ENCODE measurements at places on chromosomes 2 and 18. TPM values are rescaled to one million over a fixed set of nuclear protein-coding genes. Genes with fewer than 3 reads are reported as not detected.

GRCh38 chr18:6055711-6056110 lies 160.4 kb upstream of the TMEM200C start:
- DNase-seq = no peak

GRCh38 chr2:13682540-13683272 lies 949.8 kb upstream of the LRATD1 start:
- no peak for DNase-seq

DNA sequence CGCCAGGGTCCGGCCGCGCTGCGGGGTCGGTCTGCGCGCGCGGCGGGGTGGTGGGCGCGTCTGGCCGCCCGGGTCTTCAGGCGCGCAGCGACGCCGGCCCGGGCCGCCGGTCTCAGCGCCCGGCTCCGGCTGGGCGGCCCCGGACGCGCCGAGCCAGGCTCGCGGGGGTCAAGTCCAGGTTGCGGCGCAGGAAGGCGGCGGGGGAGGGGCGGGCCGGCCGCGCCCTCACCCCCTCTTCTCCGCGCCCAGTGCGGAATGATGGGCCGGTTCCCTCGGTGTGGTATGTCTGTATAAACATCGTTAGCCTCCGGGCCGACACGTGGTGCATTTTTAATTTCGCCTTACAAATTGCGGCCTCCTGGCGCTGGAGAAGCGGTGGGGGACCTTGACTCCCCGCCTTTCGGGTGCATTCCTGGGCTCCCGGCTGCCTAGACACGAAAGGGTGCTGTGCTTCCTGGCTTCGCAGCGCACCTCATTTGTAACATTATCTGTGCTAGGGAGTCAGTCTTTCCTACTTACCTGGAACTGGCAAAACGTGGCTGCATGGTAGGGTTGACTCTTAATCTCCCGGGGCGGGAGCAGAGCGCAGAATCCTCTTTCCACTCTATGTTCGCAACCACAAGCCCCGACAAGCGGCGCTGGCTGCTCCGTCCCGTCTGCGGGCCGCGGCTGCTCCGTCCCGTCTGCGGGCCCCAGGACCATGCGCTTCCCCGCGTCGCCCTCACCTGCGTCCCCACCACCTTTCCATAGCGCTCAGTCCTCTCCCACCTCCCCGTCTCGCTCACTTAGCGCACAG lies 69.0 kb downstream of the CTAGE1 start:
- DNase-seq = no peak

DNA sequence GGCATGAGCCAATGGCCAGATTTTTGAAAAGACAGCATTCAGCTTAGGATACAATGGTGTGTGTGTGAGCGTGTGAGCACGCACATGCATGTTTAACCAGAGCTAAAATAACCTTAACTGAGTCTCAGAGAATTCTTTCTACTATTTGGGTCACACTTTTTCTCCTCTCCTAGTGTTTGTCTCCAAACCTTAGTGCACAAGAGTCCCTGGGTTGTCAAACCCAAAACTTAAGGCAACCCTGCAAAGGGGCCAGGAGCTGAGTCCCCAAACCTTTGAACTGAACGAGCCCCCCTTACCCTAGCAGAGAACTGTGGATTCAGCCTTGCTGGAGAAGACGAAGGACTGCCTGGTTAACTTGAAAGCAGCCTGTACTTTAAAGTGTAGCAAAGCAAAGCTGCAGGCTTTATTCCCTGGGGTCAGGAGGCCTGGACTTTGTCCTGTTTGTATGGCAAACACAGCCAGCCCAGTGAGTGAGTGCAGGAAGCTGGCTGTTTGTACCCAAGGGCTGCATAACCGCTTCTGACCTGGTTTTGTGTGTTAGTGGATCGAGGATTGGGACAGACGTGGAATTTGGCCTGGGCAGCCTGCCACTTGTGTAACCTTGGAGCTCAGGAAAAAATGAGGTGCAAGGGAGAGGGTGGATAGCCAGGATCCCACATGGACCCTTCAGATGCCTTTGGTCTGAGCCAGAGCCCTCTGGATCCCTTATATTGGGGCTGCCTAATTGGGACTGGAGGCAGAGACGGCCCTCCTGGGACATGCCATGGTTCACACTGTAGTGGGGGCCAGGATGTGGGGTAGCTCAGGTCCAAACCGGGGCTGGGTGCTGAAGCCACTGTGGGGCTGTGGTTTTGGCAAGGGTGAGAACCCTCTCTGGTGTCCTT lies 6.4 kb upstream of the PSMD1 start:
- DNase-seq = no peak

DNA sequence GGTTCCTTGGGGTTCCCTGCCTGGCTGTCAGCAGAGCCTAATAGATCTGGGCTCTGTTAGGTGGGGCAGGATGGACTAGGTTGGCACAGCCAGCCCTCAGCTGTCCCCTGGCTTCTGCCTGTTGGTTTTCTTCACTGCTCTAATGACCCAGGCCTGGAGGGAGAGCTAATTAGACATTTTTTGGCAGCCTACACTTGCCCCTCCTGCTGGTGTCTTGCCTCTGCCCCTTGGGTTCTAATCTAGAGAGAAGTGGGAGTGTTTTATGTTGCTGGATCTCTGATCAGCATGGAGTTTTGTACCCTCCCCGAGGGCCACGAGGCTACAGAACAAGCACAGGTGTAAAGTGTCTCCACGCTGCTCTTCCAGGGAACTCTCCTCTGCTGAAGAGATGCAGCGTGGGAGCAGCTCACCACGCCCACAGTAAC lies 199.4 kb upstream of the RASGRP3 start:
- DNase-seq = no peak

- DNase-seq = no peak
Measured at GRCh38 chr2:85695121-85695520, 963 bp downstream of the GNLY start.

DNA sequence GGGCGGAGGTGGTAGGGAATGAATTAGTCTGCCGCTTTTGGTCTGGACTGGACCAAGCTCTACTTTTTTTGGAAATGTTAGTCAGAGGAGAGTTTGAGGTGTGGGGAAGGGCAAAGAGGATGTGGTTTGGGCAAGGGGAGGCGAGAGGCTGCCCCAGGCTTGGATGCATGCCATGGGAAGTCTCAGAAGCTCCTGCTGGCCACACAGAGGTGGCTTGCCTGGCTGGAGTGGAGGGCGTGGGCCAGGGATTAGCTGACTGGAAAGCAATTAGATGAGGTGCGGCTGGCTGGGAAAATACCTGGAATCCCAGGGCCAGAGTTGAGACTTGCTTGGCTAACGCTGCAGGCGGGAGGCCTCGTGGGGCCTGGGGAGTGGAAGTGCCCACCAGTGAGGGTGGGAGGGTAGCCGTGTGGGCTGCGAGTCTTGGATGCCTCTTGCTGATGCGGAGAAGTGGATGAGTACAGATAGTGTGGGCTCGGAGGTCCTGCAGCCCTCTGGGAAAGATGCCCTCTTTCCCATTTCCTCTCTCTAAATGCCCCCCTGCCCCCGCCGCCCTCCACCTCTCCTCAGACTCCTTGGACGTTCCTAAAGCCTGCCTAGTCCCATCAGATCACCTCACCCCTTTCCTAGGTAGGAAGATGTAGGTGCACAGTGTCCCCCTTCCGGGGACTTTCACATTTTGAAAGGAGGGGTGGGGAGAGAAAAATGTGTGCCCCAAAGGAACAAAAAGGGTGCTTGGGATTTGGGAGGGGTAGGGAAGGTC lies 117.6 kb downstream of the SMAD7 start:
- no peak for DNase-seq

DNA sequence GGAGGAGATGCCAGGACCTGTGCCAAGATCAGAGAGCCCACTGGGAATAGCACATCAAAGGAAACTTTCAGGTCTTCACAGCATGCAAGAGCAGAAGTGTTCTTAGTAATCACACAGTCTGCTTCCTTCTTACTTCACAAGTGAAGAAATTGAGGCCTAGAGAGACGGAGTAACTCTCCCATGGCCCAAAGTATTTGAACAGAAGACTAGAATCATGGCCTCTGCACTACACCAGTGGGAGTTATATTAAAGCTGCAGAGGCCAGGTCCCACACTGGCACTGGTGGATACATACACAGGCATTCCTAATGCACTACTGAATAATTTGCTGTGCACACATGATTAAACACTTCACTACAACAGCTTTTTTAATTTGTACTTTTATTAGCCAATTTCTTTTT lies 107.6 kb upstream of the RMP24 start:
- DNase-seq = no peak

GRCh38 chr2:49569176-49569575 lies 414.9 kb upstream of the FSHR start:
- no peak for DNase-seq

- DNase-seq = no peak
Measured at GRCh38 chr2:201021914-201022313, 49.6 kb downstream of the HYCC2 start.

GRCh38 chr2:237260039-237260620 lies 153.8 kb downstream of the COL6A3 start:
- no peak for DNase-seq

DNA sequence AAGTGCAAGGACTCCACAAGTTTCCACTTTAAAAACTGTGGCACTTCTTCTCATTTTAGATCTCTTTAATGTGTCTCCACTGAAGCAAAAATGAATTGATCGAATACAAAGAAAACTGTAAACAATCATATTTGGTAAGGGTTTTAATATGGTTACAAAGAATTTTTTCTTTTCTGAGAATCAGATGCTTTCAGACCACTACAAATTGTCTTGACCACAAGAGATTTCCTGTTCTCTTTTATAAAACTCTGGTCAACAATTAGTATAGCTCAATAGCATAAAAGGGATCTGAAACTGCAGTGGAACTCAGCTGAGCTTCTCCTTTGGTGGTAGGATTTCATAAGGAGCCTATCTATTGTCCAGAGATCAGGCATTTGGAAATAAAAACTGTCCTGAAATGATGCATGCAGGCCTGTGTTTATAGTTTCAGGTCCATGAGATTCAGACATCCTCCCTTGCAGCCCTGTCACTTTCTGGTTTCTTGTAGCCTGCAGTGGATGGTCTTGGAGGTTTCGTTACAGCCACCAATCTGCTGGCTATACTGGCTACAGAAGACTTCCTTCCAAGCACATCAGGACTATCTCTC lies 120.0 kb downstream of the DOCK10 start:
- no peak for DNase-seq

- DNase-seq = no peak
Measured at GRCh38 chr2:175880-176820, 87.7 kb downstream of the SH3YL1 start.

DNA sequence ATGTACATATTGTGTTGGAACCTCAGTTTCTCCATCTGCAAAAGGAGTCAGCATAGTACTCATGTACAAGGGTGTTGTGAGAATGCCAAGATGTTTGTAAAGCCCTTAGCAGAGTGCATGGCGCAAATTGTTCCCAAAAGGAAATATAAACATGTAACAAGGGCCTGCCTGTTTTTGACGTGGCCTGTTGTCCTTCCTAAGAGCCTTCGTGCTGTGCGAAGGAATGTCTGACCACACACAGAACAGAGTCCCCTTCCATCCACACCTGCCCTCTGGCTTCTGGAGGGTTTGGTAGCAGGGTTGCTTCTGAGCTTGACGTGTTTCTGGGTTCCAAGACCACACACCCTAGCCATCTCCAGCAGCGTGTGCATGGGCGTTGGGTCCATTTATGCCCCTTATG lies 34.9 kb downstream of the CABLES1 start:
- no peak for DNase-seq

DNA sequence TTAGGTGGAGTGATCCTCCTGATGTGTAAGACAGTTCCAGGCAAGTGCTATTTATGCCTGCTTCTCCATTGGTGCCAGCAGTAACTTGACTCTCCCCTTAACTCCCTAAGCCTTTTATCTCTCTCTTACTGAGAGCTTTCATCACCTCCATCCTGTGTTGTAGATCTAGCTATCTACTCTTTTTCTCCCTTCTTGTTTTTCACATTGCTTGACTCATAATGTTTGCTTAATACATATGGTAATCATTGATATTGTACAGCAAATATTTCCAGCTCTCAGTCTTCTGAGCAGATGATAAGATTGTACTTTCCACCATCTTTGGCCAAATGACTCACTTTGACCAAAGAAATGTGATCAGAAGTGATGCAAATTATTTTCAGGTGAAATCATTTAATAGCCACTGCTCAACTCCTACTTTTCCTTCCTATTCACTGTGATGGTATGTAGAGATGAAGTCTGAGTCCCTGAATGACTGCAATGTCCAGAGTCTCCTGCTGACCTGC lies 165.0 kb downstream of the PLCL1 start:
- DNase-seq = peak; percentile 23

DNA sequence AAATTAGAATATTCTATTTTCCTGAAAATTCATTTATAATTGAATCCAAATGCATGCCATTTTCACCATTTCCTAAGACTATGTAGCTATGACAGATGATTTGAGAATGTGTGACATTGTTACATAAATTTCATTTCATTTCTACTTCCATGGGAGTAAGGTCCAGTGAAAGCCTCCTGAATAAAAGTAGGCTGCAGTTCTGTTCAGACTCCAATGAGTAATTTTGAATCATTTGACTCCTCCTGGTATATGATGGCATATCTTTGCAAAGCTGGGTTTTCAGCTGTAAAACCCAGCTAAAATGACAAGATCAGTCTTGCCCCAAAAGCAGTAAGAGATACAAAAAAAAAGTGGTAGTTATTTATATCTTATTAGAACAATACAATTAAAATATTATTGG lies 101.0 kb upstream of the DNAJC10 start:
- no peak for DNase-seq

- DNase-seq = no peak
Measured at GRCh38 chr2:12847694-12848575, 131.2 kb downstream of the TRIB2 start.

DNA sequence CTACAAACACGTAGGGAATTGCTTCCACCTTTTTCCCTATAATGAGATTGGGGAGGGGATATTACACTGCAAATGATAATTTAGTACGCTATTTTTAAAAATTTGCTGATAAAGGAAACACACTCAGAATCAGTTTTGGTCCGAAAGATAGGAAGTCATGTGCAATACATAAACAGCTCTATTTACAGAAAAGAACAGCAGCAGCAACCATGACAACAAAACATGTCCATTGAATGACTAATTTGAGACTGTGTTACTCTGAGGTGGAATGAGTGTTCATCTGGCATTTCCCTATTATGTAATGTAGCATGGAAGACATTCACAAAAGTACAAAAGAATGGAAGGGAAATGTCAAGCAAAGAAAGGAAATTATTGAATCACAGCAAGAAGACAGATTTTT lies 337.2 kb downstream of the NBAS start:
- peak; percentile 78 for DNase-seq

DNA sequence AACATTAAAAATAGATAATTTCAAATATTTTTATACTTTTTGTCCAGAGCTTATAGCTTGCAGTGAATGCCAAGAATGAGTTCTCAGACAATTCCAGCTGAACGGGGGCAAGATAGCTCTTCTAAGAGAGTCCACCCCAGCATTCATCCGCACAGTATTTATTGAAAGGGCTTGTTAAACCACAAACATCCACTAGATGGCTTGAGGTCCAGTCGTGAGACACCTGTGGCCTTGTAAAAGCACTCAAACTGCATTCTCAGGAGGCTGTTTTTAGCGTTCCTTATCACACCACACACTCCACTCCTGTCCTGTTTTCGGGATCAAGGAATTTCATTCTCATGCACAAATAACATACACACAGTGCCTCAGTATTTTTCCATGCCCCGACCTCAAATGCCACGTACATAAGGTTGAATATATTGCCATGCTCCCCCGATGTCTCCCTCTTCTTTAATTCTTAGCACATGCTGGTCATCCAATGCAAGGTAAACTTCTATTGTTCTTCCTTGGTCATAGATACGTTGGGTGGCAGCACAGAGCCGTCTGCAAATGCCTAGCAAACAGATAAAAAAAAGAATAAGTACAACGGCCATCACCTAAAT lies 47.4 kb downstream of the DNAJC10 start:
- DNase-seq = no peak

Gene ZNF516
- 14.8 TPM for total RNA-seq

Gene CFC1
- total RNA-seq = not detected
